ENCODE measurements at places on chromosomes 7 and 10. TPM values are rescaled to one million over a fixed set of nuclear protein-coding genes. Genes with fewer than 3 reads are reported as not detected.

- H3K36me3 ChIP-seq: peaks cover 3% of the 10 kb centered on the region
- no peak overlapping the region for H3K27ac ChIP-seq
- H3K27me3 ChIP-seq: peaks cover 45% of the 10 kb centered on the region
- peaks cover 2% of the 10 kb centered on the region for H3K4me1 ChIP-seq
- no peak for DNase-seq
Observed at GRCh38 chr10:123777881-123778280, 111.7 kb downstream of the GPR26 start.

GRCh38 chr10:4810092-4810491, 15.9 kb upstream of the AKR1E2 start:
- no peak overlapping the region for H3K27ac ChIP-seq
- DNase-seq: no peak
- H3K36me3 ChIP-seq: no peaks in the 10 kb centered on the region
- H3K4me1 ChIP-seq: no peaks in the 10 kb centered on the region
- H3K4me3 ChIP-seq: no peak overlapping the region

DNA sequence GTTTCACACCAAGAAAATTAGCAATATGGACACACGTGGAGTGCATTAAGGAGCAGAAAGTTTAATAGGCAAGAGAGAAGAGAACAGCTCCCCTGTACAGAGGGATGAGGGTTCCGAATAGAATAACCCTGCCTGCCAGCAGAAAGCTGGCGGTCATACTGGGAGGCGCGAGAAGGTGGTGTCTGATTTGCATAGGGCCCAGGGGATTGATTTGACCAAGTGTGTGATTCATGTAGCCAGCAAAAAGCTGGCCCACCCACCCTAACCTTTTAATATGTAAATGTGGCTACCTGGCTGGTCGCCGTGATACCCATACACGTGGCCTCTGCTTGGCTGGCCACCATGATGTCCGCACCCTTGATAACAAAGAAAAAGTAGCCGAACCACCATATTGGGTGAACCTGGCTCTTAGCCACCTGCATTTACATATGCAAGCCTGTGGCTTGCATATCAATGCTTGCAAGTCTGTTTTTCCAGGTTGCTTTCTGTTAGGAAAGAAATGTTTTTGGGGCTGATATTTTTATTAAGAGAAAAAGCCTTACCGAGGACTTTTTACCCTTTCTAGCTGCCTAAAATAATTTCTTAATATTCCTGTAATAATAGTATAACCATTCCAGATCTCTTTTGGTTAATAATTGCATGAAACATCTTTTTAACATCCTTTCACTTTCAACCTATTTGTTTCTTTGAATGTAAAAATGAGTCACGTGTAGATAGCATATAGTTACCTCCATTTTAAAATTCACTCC, 20.5 kb upstream of the VWDE start:
- no peaks in the 10 kb centered on the region for H3K36me3 ChIP-seq
- no peaks in the 10 kb centered on the region for H3K4me1 ChIP-seq
- no peak overlapping the region for H3K4me3 ChIP-seq

DNA sequence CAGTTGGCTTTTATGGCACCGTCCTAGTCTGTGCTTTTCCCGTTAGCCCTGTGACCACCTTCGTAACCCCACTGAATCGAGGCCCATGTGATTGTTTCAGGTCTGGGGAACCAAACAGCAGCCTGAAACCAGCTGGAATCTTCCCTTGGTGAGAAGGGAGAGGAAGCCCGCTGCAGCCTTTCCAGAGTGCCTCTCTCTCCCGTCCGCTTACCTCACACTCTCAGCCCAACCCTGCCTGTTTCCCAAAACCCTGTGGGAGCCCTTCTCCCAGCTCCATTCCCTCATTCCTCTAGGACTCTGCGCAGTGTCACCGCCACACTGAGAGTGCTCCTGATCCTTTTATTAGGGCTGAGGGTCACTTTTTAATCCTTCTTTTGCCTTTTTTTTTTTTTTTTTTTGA, 139.6 kb downstream of the WDR37 start:
- peaks cover 11% of the 10 kb centered on the region for H3K4me1 ChIP-seq
- no peak for DNase-seq
- H3K27ac ChIP-seq: no peak overlapping the region
- H3K36me3 ChIP-seq: no peaks in the 10 kb centered on the region
- H3K4me3 ChIP-seq: no peak overlapping the region
- no peaks in the 10 kb centered on the region for H3K27me3 ChIP-seq

DNA sequence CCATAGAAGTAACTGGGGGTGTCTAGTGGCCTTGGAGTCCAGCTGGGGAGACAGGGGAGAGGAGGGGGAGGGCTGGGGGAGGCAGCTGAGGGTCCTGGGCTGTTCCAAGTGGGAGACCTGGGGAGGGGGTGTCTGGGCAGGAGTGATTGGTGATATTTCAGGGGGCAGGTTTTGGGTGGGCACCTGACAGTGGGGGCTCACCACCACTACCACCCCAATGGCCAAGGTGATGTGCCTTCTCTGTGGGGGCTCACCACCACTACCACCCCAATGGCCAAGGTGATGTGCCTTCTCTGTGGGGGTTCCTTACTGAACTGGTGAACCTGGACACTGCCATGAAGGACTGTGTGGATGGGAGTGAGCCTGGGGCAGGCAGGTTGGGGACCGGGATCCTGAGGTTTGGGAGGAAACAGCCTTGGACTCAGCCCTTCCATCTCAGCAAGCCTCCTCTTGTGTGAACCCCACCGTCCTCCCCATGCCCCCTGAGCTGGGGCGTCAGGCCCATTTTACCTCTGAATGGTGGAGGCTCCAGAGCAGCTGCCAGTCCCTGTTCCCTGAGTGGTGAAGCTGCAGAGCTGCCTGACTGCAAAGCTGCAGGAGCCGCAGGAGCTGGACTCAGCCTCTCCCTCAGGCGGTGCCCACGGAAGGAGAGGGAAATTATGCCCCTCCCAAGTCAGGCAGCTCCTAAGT, 50.6 kb upstream of the ZNF716 start:
- no peak overlapping the region for H3K4me3 ChIP-seq
- H3K27ac ChIP-seq: no peak overlapping the region
- no peak for DNase-seq
- H3K27me3 ChIP-seq: no peaks in the 10 kb centered on the region
- H3K4me1 ChIP-seq: no peaks in the 10 kb centered on the region

TRIM50 gene
- not detected for total RNA-seq

- no peak for DNase-seq
- H3K36me3 ChIP-seq: no peaks in the 10 kb centered on the region
- no peak overlapping the region for H3K27ac ChIP-seq
- no peak overlapping the region for H3K4me3 ChIP-seq
Observed at GRCh38 chr10:130337305-130337640, 201.1 kb downstream of the GLRX3 start.

HOXA11 gene
- total RNA-seq: not detected

DKK1 gene
- total RNA-seq: not detected

DNA sequence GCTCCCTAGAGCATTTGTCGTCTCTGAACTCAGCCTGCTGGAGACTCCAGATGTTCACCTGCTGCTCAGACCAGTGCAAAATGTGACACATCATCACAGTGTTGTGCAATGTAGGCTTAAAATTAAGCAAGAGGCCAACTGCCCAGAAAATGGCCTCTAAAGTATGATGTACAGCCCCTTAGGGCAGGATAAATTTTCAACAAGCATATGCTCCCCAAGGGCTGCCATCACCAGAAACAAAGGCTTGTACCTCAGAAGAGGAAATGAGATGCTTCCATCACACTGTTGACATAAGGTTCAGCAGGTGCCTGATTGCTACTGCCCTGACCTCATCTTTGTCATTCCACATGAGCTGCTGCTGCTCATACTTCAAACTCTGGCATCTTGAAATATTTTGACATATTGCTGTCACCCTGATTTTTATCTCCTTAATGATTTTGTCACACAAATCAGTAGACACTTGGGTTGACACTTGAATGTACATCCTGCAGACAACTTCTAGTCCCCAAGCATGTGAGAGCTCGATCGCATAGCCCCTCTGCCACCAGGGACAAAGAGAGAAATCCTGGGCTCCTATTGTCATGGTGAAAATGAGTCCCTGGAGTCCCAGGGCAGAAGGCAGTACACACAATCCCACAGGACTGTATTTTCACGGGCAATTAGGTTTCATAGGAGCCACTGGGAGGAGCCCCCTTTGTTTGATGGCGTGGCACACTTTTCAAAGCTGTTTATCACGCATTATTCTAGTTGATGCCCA, 219.7 kb upstream of the STK17A start:
- DNase-seq: no peak
- H3K36me3 ChIP-seq: no peaks in the 10 kb centered on the region
- peaks cover 6% of the 10 kb centered on the region for H3K27me3 ChIP-seq
- no peak overlapping the region for H3K27ac ChIP-seq
- no peak overlapping the region for H3K4me3 ChIP-seq
- H3K4me1 ChIP-seq: no peaks in the 10 kb centered on the region

GRCh38 chr10:46234431-46235060, 52.3 kb upstream of the ANTXRL start:
- DNase-seq: no peak
- H3K27ac ChIP-seq: no peak overlapping the region
- H3K4me1 ChIP-seq: peaks cover 7% of the 10 kb centered on the region
- peaks cover 27% of the 10 kb centered on the region for H3K36me3 ChIP-seq
- H3K4me3 ChIP-seq: no peak overlapping the region
- no peaks in the 10 kb centered on the region for H3K27me3 ChIP-seq

Measured in activated CD4-positive, alpha-beta T cell treated with anti-CD3 and anti-CD28 coated beads for 36 hours (primary cell).